ENCODE measurements at places on chromosomes 7 and 10.

DNA sequence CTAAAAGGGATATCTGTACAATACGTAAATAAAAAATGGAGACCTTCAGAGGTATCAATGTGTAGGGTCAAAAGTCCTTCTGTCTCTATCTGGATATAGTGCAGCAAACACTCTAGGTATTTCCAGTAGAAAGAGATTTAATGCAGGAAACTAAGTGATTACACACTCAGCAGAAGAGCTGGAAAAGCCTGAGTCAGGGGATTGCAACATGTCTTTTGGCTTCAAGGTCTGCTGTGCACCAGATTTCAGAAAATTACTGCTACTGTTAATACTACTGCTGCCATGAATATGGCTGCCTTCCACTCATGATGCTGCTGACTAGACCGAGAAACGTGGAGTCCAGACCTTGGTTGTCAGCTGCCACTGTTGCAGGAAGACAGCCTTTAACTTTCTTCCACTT is 94.9 kb upstream of the DLX6 start:
- no peak for DNase-seq

GRCh38 chr7:47347346-47347745 is 234.6 kb downstream of the TNS3 start:
- DNase-seq = no peak

- no peak for DNase-seq
Measured at GRCh38 chr7:75813781-75814236, at the start of gene CCL24. Gene CCL24, minus strand, starts transcription at chr7:75813806. Its CDS starts 91 bp downstream, at chr7:75813715.

- no peak for DNase-seq
Measured at GRCh38 chr7:1843921-1844335, 173.9 kb downstream of the ELFN1 start.

DNA sequence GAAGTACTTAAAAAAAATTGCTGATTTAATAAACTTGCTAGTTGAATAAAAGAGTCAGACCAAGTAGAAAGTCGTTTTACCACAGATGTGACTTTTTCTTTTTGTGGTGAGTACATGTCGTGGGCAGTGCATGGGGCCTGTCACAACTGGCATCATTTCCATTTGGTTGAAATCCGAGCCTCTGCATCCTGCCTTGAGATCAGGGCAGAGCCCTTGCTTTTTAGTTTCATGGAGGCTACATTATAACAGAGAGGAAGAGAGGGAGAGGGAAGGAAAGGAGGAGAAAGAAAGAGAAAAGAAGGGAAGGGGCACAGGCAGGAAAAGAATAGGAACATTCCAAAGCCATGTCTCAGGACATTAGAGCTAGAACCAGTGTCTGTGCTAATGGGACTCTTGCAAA is 20.4 kb upstream of the INSYN2A start:
- DNase-seq = no peak

GRCh38 chr7:15582773-15583172 is 21.0 kb upstream of the AGMO start:
- DNase-seq = no peak

- DNase-seq = peak; percentile 68
Measured at GRCh38 chr10:100186253-100187212, 704 bp upstream of the ERLIN1 start.

- no peak for DNase-seq
Measured at GRCh38 chr10:91528768-91529167, 104.1 kb downstream of the PPP1R3C start.

DNA sequence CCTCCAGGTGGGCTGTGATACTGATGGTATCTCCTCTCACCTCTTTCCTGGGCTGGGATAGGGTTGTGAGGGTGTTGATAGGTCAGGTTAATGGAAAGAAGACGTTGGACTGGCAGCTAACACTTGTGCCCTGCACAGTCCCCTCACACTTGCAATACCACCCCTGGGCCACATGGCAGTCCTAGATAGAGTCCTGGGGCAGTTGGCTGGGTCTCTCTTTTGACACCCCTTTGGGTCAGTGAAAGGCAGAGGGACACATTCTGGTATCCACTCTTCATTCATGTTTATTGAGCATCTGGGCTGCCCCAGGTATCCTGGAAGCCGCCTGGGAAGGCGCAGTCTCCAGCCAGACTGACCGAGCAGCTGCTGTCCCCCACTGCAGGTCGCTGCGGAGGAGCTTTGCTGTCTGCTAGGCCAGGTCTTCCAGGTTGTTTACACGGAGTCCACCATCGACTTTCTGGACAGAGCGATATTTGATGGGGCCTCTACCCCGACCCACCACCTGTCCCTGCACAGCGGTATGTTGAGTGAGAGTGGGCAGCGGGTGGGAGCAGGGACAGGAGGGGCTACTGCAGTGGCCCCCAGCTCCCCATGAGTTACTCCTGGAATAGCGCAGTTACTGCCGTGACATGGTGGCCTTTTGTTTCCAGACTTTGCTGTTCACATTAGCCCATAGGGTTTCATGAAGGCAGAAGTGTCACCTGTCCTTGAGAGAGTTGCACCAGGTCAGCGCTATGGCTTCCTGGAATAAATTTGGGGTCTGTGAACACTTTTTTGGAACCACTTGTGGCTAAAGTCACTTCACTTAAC is 19.1 kb downstream of the NACAD start:
- no peak for DNase-seq

DNA sequence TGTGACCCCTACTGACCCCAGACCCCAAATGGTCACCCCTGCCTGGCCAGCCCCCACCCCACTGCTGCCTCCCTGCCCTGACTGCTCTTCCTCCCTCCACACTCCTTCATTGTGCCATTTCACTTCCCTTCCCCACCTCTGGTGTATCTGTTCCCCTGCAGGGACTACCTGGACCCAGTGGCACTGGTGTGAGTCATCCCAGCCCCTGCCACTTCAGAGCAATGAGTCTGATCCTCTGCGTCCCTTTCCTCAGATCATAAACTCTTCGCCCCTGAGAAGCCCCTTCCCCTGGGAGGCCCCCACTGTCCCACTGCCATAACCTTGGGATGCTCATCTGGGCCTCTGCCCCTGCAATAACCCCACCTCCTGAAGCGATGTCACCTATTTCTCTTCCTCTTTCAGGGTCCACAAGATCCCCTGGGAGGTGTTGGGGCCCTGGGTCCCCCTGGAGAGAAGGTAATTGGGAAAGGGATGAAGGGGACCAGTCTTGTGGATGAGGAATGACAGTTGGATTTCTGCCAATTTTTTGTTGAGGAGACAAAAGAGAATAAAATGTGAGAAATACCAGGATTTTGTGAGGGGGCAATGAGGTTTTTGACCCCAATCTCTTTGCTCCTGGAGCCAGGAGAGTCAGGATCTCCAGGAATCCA is 19.1 kb upstream of the VOPP1 start:
- no peak for DNase-seq

- DNase-seq = no peak
Measured at GRCh38 chr7:30090111-30090510, 44.7 kb upstream of the MTURN start.

DNA sequence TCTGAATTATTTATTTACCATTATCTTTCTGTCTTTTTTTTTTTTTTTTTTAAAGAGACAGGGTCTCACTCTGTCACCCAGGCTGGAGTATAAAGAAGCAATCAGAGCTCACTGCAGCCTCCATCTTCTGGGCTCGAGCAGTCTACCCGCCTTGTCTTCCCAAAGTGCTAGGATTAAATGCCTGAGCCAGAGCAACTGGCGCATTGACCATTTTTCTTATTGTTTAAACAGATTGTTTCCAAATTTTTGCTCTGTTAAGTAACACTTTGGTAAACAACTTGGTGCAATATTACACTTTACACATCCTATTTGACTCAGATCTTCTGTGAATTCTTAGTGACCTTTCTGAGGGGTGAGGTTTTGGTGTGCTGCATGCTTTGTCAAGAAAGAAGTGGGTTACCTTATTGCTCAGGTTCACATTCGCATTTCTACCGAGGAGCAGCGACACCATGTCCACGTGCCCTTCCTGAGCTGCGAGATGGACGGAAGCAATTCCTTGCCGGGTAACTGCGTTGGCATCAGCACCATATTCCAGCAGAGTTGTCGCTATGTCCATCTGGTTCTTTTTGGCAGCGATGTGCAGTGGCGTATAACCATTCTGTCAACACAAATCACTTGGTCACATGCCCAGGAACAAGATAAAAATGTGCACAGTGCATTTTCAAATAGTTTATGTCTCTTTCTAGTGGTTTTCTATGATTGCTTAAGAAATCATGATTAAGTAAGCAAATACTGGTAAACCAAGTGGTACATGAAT is 203.2 kb downstream of the ANK3 start:
- no peak for DNase-seq

DNA sequence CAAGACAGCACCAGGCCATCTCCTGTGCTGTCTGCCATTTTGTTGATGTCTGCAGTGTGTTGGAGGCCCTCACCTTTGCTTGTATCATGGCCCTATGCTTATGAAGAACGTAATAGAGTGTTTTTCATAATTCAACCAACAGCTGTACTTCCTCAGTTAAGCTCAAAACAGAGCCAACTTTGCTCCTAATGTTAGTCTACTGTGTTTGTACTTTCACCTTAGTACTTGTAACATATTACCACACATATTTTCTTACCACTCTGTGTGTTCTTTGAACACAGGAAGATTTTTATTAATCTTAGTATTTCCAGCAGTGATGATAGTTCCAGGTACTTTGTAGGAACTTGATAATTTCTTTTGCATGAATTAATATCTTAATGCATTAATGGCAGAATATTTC is 5.9 kb downstream of the ZNF33A start:
- DNase-seq = no peak

GRCh38 chr7:50062951-50063350 is 30.1 kb downstream of the ZPBP start:
- DNase-seq = no peak

DNA sequence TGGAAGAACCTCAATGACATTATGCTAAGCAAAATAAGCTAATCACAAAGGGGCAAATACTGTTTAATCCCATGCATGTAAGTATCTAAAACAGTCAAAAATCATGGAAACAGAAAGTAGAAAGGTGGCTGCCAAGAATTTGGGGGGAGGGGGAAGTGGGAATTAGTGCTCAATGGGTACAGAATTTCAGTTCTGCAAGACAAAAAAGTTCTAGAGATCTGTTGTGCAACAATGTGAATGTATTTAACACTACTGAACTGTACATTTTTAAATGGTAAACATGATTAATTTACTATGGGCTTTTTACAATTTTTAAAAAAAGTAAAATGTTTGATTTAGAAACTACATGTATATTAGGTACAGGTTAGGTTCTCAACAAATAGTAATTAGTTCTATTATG is 11.9 kb downstream of the EZH2 start:
- DNase-seq = no peak

GRCh38 chr7:30805081-30805691 is 34.0 kb downstream of the MINDY4 start:
- no peak for DNase-seq

GRCh38 chr10:25818751-25819150 is 115.3 kb upstream of the MYO3A start:
- DNase-seq = no peak

GRCh38 chr7:73565675-73566340 is 8.3 kb upstream of the BCL7B start:
- DNase-seq = peak; percentile 24

DNA sequence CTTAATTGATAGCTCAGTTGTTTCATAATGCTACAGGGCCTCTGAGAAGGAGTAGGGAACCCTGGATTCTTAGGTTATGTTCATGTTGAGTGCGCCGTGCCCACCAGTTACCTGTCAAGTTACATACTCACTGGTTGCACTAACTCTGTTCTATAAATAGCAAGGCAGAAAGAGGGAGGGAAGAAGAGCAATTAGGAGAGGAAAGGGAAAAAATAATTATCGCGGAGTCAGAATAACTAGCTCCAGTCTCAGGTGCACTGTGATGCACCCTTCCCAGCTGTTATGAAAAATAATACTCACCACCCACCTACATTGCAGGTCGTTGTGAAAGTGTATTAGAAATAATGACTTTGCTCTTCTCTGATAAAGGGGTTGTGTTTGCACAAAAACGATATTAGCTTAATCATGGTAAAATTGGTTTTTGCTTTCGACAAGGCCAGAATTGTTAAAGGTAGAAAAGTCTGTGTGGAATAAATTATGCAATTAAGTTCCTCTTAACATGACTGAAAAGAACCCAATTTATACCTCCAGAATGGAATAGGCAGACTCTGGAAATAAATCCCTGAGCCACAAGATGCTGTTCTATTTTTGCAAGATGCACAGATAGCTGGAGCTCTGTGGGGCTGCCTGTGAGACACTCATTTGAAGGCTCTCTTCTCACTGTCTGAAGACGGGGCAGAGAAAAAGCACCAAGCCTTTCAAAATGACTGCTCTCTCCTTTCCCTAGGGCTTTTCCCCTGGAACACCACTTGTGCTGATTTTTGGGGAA is 137.6 kb upstream of the PITRM1 start:
- no peak for DNase-seq

DNA sequence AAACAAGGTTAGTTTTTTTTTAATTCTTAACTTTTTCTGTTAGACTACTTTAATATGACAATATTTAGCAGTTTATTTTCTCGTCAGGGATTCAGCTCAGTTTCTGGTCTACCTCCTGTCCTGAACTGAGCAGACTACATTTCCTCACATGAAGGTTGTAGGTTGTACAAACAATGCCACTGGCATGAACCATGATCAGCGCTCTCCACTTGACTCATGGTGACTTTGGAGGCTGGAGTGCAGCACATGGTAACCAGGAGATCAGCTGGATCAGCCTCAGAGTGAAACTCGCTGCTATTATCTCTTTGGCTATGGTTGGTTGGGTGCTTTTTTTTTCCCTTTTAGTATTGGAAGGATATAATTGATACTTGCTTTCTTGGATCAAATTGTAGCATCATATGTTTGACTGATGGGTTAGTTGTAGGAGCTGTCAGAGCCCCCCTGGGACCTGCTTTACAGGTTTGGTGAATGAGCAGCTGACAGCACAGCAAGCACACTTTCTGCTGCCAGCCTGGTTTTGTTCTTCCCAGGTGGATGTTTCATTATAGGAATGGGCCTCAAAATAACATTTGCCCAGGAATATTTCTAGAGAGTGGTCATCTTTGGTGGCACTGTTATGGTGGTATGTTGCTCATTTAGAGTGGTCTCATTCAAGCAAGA is 556.4 kb downstream of the AUTS2 start:
- DNase-seq = no peak

- DNase-seq = no peak
Measured at GRCh38 chr10:70312249-70312648, 28.4 kb upstream of the NPFFR1 start.

GRCh38 chr7:1302936-1303335 is 70.3 kb downstream of the UNCX start:
- DNase-seq = no peak

DNA sequence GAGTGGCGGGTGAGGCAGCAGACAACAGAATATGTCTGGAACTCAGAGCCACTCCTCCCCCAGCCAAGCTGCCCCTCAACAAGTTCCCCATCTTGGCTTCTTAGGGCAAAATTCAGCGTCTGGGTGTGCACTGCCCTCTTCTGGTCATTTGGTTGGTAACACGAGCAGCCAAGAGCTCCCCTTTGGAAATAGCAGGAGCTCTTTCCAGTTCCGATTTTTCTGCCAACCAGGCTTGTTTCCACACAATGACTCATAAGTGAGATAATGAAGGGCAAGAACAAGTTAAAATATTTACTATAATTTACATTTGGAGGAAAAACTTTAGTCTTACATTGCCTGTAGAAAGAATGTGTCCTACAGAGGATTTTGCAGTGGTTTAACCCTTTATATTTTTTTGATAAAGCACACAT is 70.5 kb downstream of the ADCYAP1R1 start:
- peak; percentile 76 for DNase-seq

All from ACHN (cell line).